ENCODE measurements at places on chromosomes 1 and 21.

DNA sequence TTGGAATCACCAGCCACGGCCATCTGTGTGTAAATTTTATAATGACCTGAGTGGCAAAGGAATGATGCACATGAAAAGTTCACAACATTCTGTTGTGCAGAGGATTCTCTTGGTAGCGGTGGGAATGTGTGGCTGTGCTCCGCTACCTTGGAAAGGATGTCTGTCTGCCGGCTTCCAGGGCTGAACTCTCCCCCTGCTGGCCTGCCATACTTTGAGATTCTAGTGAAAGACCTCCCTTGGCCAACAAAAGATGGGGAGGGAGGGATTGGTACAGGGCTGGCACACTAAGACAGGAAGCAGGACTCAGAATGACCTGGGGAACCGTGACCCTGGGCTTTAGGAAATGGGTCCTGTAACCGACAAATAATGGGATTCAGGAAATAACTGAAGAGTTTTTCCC lies 194.5 kb upstream of the PLD5 start:
- no peak for DNase-seq

DNA sequence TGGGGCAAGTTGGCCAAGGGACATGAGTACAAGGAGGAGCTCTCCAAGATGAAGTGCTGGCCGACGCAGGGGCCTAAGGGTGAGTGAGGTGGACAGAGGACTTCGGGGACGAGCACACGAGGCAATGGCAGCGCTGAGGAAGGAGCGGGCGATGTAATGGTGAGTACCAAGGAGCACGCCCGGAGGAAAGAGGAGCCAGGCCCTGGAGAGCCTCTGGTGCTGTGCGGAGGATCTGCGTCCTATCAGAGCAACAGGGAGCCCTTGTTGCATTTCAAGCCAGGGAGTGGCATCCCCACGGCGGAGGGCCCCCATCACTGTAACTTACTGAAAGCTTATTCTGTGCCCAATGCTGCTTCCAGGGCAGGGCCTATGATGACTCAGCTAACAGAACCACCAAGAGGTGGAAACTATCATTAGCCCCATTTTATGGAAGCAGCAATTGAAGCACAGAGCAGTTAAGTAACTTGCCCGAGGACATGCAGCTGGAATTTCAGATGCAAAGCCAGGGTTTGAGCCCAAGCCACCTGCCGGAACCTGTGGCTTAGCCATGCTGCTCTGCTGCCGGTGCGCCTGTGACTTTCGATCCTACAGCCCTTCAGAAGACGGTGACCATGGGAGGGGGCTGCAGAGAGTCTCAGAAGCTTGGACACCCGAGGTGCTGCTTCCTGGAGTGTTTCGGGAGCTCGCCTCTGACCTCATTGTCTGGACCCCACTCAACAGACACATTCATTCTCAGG lies 17.6 kb upstream of the AJAP1 start:
- DNase-seq, result no peak

DNA sequence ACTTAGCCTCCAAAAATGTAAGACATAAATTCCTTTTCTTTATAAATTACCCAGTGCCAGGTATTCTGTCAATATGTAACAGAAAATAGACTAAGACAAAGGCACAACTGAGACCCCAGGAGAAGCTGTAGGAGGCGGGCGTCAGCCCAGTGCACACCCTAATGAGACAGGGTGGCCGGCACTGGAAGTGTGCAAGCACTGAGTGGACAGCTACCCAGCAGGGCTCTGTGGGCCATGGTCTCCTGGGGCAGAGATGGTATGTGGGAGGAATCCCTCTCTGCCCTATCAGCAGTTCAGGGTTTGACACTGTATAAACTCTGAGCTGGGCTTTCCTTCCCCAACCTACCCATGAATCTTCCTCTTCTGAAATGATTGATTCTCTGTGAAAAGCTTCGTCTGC lies 139.5 kb downstream of the GLIS1 start:
- DNase-seq, result no peak

DNA sequence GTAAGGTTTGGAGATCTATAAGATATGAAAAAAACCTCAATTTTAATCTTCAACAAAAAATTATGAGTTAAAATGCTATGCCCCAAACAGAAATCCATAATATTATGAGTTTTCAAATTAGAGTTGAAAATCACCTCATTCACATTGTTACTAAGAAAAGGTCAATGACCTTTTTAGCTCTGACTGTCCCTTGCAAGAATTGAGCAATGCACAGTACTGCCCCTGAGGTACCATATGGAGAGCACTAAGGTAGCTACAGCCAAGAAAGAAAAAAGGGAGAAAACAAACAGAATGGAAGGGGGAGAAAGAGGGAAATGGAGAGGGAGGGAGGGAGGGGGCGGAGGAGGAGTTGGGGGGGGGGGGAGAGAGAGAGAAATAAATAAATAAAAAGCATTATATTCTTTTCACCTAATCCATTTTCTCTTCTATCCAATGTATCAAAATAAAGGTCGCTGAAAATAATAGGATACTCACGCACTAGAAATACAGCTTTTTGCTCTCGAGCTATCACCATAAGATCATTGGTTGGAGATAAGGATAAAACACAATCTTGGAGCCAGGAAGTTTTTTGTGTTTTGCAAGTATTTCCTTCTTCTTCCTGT lies 58.8 kb downstream of the RAB3GAP2 start:
- DNase-seq, result no peak

DNA sequence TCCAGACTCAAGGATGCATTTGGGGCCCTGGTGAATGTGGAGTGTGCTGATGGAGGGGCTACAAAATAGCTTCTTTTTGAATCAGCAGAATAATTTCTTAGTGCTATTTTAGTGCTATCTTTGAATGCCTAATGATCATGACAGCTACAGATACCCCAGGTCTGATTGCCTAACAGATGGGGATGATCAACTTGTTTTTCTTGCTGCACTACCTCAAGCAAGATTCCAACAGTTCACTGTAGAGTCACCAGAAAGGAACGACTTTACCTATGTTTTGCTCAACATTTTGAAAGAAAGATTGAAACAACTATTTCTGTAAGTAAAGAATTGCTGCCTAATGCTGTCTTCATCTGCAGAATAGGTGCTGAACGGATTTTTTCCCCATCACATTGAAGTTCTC lies 42.6 kb upstream of the VAV3 start:
- no peak for DNase-seq

DNA sequence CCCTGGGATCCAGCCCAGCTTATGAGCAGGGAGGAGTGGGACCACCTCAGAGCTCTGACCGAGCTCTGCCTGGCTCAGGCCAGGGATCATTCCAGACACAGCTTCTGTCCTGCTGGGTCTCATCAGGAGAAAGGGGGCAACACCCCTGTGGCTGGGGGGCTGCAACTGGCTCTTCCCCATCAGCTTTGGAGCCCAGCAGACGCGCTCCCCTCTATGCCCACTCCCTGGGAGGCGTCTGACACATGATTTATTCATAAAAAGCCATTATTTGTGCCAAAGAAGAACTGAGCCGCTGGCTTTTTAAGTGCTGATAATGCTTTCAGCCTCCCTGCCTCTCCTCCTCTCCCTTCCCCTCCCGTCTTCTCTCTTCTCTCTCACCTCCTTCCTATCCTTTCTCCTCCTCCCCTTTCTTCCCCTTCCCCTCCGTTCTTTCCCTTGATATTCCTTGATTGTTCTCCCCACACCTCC lies 25.0 kb downstream of the FOXO6 start:
- DNase-seq, result no peak

DNA sequence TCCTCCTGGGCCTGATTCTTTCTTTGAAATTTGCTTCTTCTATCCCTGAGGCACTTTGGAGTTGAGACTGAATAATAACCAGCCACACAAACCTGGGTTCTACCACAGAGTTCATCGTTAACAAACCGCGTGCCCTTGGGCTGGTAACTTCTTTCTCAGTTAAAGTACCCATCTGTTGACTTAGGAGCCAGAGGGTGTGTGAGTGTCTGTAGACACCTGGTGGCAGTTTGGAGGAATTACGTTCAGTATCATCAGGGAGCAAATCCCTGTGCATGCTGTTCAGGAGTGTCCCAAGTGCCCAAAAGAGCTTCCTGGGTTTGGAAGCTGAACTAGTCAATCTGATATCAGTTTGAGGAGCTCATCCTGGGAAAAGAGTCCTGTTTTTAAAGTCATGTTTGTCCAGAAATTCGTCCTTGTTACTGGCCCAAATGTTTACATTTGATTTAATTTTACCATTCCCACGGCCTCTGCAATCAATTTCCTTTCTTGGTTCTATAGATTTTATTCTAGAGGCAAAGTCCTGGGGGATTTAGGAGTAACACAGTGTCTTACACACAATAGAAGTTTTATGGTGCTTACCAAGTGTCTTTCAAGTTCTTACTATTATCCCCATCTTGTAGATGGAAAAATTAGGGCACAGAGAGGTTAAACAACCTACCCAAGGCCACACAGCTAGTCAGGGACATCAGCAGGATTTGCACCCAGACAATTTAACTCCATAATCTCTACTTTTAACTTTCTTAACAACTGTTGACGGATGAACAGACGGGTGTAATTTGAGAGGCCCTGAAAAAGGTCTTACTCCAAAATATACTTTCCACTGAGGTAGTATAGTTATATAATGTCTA lies 26.7 kb upstream of the RPTN start:
- DNase-seq, result peak; percentile 9

- DNase-seq, result no peak
Observed at GRCh38 chr1:107132780-107133179, 8.1 kb upstream of the NTNG1 start.

DNA sequence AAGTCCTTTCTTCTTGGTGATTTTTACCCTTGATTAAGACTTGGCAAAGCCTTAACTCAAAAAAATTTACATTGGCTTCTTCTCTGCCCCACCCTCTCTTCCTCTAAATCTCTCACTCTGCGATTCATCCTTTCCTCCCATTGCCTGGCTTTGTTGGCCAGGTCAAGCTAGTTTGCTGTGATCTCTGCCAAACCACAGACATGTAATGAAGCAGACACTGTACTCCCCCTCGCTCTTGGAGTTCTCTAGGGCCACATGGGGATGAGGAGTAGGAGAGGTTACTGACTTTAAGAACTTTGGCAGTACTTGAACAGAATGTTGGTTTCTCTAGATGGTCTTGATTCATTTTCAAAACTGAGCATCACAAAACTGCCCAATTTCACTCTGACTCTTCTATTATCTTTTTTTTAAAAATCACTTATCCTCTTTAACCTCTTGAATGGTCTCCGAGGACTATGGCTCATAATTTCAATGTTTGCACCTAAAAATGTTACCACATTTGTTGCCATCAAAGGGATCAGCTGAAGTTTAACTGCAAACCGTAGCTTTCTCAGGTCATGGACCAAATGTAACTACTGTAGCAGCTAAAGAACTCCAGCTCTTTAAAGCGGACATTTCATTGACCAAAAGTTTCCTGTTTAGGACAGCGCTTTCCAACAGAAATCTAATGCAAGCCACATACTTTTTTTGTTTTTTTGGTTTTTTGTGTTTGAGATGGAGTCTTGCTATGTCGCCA lies 62.7 kb upstream of the IPO9 start:
- no peak for DNase-seq

DNA sequence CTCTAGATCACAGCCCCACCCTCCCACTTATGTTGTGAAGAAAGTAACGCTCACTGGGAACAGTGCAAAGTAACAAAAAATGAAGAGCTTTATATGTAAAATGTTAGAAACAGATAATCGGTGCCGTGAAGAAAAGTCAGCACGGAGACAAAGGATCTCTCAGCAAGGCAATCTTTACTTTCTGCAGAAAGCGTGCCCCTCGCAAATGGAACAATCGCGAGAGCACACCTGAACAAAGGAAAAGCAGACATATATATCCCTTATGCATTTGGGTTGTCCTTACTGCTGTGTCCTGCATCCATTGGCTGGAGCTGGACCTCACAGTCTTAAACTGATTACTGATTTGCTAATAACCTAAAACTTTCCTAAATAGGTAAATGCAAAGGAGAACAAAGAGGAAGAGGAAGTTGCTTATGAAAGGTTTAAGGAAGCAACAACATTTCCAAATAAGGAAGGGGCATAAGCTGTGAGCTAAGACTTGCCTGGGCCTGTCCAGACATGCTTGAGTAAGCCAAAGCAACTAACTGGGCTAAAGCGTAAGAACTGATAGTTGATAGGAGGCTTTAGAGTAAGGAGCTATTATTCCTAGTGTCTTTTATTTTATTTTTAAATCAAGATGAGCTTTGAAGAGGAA lies 89.7 kb downstream of the GTF2B start:
- DNase-seq, result no peak

DNA sequence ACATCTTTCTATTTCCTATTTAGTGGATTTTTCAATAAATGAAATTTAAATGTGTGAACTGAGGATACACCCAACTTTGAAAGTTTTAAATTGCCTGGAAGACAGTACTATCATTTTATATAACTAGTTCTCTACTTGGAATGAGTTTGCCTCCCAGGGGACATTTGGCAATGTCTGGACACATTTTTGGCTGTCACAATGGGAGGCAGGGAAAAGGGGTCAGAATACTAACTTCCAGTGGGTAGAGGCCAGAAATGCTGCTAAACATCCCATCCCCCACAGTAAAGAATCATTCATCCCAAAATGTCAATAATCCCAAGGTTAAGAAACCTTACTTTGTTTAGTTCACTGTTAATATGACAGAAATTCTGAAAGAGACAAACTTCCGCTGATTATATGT lies 13.2 kb upstream of the NRAS start:
- no peak for DNase-seq

DNA sequence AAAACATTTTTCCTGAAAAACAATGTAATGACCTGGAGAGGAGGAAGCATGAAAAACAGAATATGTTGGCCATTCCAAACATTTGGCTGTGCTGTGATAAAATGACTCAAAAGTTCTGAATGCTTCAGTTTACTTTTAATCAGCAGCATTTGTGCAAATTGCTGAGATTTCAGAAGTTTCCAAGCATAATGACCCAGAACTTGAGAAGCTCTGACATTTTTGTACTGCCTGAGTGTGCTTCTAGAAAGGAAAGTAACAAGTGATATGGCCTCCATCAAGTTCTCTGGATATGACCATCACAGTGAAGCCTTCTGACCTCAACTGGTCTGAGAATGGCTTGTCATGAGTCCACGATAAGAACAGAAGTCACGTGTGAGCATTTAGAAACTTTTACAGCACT lies 283.4 kb upstream of the ZRANB2 start:
- DNase-seq, result no peak

DNA sequence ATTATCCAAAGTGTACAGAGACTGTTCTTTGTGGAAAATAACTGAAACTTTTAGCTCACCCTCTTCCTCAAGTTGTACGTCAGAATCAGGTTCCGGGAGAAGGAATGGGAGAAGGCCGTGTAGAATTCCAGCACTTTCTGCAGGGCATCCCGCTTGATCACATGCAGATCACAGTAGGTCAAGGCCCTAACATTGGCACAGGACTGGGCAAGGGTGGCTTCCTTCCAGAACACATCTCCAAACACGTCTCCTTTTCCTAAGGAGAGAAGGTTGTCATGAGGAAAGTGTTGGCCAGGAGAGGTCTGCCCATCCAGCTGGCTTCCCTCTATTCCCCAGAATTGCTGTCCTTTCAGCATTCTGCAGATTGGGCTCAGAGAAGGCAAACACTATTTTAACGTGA lies 358.7 kb downstream of the KCNH1 start:
- DNase-seq, result no peak

Measured in NCI-H510A treated with DMSO at 0.1 percent for 48 hours (cell line).